ENCODE measurements at places on chromosomes 3 and 15.

GRCh38 chr3:193827040-193827669, 234.1 kb downstream of the OPA1 start:
- no peak for DNase-seq

- DNase-seq, result no peak
Measured at GRCh38 chr3:5190147-5190791, 2.8 kb downstream of the EDEM1 start.

DNA sequence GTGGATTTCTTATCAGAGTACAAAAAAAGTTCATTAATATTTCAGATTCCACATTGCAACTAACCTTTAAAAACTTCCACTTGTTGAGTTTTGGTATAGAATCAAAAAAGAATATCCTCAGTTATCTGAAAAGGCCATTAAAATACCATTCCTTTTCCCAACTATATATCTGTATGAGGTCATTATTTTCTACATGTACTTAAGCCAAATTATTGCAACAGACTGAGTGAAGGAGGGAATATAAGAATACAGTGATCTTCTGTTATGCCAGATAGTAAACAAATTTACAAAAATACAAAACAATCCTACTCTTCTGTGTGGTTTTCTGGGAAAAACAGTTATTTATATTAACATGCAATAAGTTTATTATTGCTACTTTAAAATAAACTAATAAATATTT, 5.7 kb upstream of the GANC start:
- no peak for DNase-seq

DNA sequence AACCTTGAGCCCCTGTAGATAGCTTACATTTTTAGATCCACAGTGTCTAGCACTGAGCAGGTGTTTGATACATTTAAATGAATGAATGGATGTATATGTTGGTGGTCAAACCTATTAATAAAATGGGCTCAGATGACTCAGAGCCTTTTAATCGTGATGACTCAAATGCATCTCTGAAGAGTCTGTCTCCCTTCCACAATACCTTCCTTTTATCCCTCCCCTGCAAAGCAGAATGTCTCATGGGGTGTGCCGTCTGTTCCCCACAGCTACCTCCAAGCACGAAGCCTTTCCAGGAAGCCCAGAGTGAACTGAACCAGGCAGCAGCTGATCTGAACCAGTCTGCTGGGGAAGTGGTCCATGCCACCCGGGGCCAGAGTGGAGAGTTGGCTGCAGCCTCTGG, 303.5 kb upstream of the TPM1 start:
- no peak for DNase-seq

DNA sequence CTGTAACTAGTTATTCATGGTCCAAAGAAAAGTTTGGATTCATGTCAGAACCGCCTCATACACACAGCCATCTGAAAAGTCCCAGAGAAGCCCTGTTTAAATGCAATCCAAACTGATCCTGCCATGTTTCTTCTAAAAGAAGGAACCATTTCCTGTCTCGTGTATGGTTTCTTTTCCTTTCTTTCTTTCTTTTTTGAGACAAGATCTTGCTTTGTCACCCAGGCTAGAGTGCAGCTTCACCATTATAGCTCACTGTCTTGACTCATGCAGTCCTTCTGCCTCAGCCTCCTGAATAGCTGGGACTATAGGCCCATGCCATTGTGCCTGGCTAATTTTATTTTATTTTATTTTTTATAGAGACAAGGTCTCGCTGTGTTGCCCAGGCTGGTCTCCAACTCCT, 77.4 kb upstream of the NSMCE3 start:
- DNase-seq, result no peak

Data from activated naive CD4-positive, alpha-beta T cell treated with anti-CD3 and anti-CD28 coated beads, Interleukin-2, amount 50 U/mL, for 16 hours (primary cell).